ENCODE measurements at places on chromosomes 5 and 9. TPM values are rescaled to one million over a fixed set of nuclear protein-coding genes. Genes with fewer than 3 reads are reported as not detected.

Gene SNAPC4
- total RNA-seq, result 4.0 TPM

Gene SLC6A7
- not detected for total RNA-seq

Gene PCDHA12
- total RNA-seq, result 0.31 TPM

Gene PCDHAC2
- total RNA-seq, result 0.44 TPM

Gene TRIM36
- 0.68 TPM for total RNA-seq

GRCh38 chr5:172424111-172424490 is 30.2 kb downstream of the SH3PXD2B start:
- DNase-seq, result no peak

GRCh38 chr5:126044111-126044668 is 379.0 kb upstream of the GRAMD2B start:
- DNase-seq, result peak; percentile 55

GRCh38 chr5:178449163-178450070 is 140.8 kb downstream of the COL23A1 start:
- DNase-seq, result peak; percentile 77
